B cell (primary cell): ENCODE measurements at places on chromosomes 16 and 17. TPM values are rescaled to one million over a fixed set of nuclear protein-coding genes. Genes with fewer than 3 reads are reported as not detected.

GRCh38 chr17:2735896-2736295 is 13.6 kb downstream of the CCDC92B start:
- no peaks in the 10 kb centered on the region for H3K36me3 ChIP-seq
- H3K27ac ChIP-seq, result no peak overlapping the region
- H3K4me3 ChIP-seq, result no peak overlapping the region
- peaks cover 13% of the 10 kb centered on the region for H3K27me3 ChIP-seq

GRCh38 chr17:30952638-30953393 is 18.0 kb upstream of the RNF135 start:
- peak overlapping the region; percentile 82 for H3K27ac ChIP-seq
- H3K36me3 ChIP-seq, result no peaks in the 10 kb centered on the region
- DNase-seq, result peak; percentile 56
- H3K27me3 ChIP-seq, result no peaks in the 10 kb centered on the region

GRCh38 chr16:69064124-69064763 is 41.2 kb upstream of the HAS3 start:
- no peaks in the 10 kb centered on the region for H3K27me3 ChIP-seq
- DNase-seq, result no peak
- H3K4me1 ChIP-seq, result no peaks in the 10 kb centered on the region
- no peak overlapping the region for H3K27ac ChIP-seq
- H3K36me3 ChIP-seq, result peaks cover 2% of the 10 kb centered on the region

- peaks cover 5% of the 10 kb centered on the region for H3K27me3 ChIP-seq
- DNase-seq, result no peak
- H3K27ac ChIP-seq, result no peak overlapping the region
- no peaks in the 10 kb centered on the region for H3K36me3 ChIP-seq
- H3K4me3 ChIP-seq, result no peak overlapping the region
Measured at GRCh38 chr17:68867759-68868516, 87.3 kb downstream of the ABCA8 start.

- peaks cover 31% of the 10 kb centered on the region for H3K27me3 ChIP-seq
- H3K4me1 ChIP-seq, result no peaks in the 10 kb centered on the region
- no peaks in the 10 kb centered on the region for H3K36me3 ChIP-seq
- no peak for DNase-seq
- H3K4me3 ChIP-seq, result no peak overlapping the region
- H3K27ac ChIP-seq, result no peak overlapping the region
Measured at GRCh38 chr16:23175651-23176050, 6.9 kb upstream of the SCNN1G start.

DNA sequence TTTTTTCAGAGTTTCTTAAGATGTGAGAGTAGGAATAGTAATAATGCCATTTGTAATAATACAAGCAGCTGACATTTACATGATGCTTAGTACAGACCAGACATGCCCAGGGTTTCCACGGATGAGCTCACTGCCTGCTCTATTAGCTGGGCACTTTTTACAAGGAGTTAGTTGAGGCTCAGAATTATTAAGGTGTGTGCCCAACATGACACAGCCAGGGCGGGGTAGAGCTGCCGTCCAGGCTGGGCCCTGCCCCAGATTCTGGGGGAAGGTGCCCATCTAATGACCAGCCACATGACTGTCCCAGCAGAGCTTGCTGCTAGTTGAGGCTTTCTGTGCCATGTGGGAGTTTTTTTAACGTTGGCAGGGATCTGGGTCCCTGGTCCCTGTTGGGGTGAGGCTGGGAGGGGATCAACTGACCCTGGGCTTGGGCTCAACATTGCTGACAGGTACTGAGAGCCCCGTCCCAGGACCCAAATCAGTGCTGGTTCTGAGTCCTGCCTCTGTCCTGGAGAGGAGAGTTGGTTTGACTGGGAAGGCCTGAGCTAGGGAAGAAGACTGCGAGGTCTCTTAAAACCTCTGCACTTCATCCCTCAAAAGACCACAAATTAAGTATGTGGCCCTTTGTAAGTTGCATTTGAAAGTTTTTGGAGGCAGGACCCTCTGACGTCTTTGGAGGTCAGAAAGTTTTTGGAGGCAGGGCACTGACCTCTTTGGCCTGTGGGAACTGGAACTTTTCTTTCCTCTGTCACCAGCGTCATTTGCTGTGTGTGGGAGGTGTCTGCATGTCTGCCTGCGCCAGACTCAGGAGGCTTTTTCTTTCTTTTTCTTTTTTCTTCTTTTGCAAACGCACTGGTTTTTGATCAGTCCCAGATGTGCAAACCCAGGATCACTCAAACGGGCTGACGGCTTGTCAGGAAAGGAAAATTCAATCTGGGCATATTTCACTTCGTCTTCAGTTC is 2.2 kb downstream of the CRISPLD2 start:
- H3K4me3 ChIP-seq, result no peak overlapping the region
- peaks cover 11% of the 10 kb centered on the region for H3K4me1 ChIP-seq
- DNase-seq, result no peak
- no peaks in the 10 kb centered on the region for H3K36me3 ChIP-seq
- no peak overlapping the region for H3K27ac ChIP-seq

CSH2 gene
- total RNA-seq, result not detected in 2 replicates

PIGL gene
- 84.6 and 86.7 TPM in 2 replicates for total RNA-seq
